ENCODE measurements at places on chromosomes 3 and 15.

- DNase-seq, result peak; percentile 9
Observed at GRCh38 chr15:99566157-99566897, 543 bp downstream of the MEF2A start.

DNA sequence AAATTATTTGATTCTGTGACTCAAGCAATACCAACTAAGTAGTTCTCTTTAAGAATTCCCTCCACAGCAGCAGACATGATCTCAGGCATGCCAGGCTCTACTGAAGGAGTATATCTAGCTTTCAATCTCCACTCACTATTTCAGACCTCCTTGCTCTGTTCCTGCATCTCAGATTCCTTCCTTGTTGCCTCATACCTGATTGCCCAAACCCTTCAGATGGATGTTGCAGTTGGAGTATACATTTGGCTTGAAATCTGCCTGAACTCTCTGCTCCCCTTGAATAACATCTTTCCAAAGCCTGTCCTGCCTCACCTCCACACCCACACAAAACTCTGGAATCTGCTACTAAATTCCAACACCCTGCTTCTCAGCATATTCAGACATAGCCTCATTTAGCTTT, 19.8 kb upstream of the TM4SF4 start:
- no peak for DNase-seq

DNA sequence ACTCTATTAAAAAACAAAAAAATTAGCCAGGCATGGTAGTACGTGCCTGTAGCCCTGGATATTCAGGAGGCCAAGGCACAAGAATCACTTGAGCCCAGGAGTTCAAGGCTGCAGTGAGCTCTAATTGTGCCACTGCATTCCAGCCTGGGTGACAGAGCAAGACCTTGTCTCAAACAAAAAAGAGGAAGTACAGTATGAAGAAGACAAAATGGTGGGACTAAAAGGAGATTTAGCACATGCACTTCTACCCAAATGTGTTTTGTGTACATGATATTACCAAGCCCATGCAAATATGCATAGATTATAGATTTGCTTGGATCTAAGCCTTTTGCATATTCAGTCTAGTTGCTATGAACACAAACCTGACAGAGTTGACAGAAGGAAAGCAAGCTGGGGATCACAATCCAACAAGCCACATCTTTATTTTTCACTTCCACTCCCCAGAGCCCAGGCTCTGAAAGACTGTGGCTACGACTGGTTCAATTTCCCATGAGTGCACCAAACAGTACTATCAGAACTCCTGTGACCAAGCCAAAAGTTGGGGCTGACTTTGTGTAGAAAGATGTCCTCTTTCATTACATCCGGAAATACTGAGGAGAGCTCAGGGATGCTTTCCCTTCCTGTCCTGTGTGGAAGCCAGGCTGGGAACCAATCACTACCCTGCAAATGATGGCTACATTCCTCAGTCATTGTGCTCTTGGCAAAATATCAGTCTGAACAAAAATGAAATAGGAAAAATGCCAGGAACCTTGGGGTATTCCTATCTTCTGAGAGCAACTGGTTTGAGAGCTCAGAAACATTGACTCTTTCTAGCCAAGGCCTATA, 49.4 kb downstream of the TGM4 start:
- no peak for DNase-seq

DNA sequence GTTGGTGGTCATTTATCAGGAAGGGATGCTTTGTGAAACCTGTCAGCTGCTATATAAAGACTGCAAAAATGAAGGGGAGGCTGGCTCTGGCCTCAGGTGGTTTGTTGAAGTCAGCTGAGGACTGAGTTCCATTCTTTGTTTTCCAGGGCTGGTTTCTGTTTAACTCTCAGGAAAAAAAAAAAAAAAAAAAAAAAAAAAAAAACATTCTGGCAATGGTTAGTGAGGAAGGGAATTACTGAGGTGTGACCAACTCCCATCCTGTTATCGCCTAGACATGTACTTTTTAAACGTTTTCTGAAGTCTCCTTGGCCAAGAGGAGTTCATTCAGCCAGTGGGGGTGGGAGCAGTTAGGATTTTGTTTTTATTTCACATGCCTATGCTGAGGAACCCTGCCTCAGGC, 316.3 kb downstream of the OXSM start:
- DNase-seq, result no peak

DNA sequence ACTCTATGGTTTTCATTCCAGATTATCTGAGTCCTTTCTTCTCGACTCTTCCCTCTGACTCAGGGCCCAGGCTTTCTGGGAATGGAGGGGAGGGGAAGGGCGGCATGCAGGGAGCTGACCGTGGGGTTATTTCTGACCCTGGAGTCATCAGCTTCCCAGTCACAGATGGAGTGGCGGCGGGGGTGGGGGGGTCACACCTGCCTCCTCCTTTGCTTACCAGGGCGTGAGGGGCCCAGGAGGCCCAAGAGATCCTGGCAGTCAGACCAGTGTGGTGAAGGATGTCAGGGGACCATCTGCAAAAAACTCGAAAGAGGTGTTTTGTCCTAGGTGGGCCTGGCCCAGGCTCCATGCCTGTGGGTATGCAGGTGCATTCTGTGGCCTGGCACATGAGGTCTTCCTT, 996 bp upstream of the XIRP1 start:
- DNase-seq, result no peak

- DNase-seq, result no peak
Observed at GRCh38 chr3:123757281-123757940, 126.7 kb downstream of the MYLK start.
